ENCODE measurements at places on chromosomes 7 and 10. TPM values are rescaled to one million over a fixed set of nuclear protein-coding genes. Genes with fewer than 3 reads are reported as not detected.

GRCh38 chr10:75932921-75933320, 501.5 kb downstream of the LRMDA start:
- DNase-seq: no peak

GRCh38 chr7:22572937-22573336, 72.9 kb upstream of the STEAP1B start:
- DNase-seq: no peak

SPACDR gene
- 1.8 TPM for total RNA-seq

DNA sequence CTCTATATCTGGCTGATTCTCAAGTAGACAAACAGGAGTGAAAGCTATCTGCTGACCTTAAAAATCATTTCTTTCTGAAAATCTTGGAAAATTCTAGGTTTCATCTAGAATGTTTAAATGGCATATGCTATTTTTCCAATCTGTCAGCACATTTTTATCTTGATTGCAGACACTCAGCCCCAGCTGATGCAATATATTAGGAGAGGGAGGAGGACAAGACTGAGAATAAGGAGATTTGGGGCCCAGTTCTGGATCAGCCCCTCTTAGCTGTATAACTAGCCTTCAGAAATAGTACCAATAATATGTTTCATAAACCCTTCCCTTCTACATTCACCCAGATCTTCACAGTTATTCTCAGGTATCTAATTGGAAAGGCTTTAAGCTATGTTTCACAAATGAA, 131.2 kb downstream of the HDAC9 start:
- DNase-seq: no peak

TRIM50 gene
- total RNA-seq: 0.20 TPM

- no peak for DNase-seq
These were observed 63.5 kb downstream of the MGMT start for GRCh38 chr10:129530581-129530980.

DYDC2 gene
- not detected for total RNA-seq

Data from tibial nerve (tissue), 4 donors.